ENCODE measurements at places on chromosomes 11 and 22. TPM values are rescaled to one million over a fixed set of nuclear protein-coding genes. Genes with fewer than 3 reads are reported as not detected.

The OR51G2 gene
- not detected for total RNA-seq

The DTX4 gene
- total RNA-seq = 35.9 TPM

The KRTAP5-11 gene
- total RNA-seq = not detected

The CNIH2 gene
- total RNA-seq = 1.3 TPM

The GLYAT gene
- 2.6 TPM for total RNA-seq

The VSIG10L2 gene
- not detected for total RNA-seq

The OR4D5 gene
- not detected for total RNA-seq

The OR52I2 gene
- not detected for total RNA-seq

The XPNPEP3 gene
- 19.2 TPM for total RNA-seq

The CPT1A gene
- 55.9 TPM for total RNA-seq

The HBB gene
- total RNA-seq = 16,523 TPM

The PLA2G3 gene
- not detected for total RNA-seq

The CLNS1A gene
- total RNA-seq = 111 TPM

The SCUBE2 gene
- total RNA-seq = 8.8 TPM

The PC gene
- 103 TPM for total RNA-seq

The APLNR gene
- 12.7 TPM for total RNA-seq

The SLC25A22 gene
- 7.2 TPM for total RNA-seq

The BRD1 gene
- total RNA-seq = 37.7 TPM

The SERPING1 gene
- 701 TPM for total RNA-seq

The LGR4 gene
- 16.8 TPM for total RNA-seq

The TSPAN32 gene
- total RNA-seq = 7.3 TPM

The CHRM1 gene
- total RNA-seq = not detected

The SLC22A9 gene
- total RNA-seq = not detected

The SYT9 gene
- not detected for total RNA-seq

The FOLR2 gene
- total RNA-seq = 28.4 TPM

The ANKK1 gene
- total RNA-seq = 0.98 TPM

The DENND5A gene
- total RNA-seq = 147 TPM

The NTM gene
- total RNA-seq = 19.5 TPM

The TPH1 gene
- total RNA-seq = 0.89 TPM

The INS gene
- 1.5 TPM for total RNA-seq

The NDUFV1 gene
- total RNA-seq = 126 TPM

The PKNOX2 gene
- total RNA-seq = 17.3 TPM

The TSSK2 gene
- total RNA-seq = not detected

The FAM111B gene
- total RNA-seq = 0.89 TPM

The TMEM25 gene
- total RNA-seq = 20.9 TPM

All from sciatic nerve (tissue), 2 donors.